ENCODE measurements at places on chromosomes 3 and 15. TPM values are rescaled to one million over a fixed set of nuclear protein-coding genes. Genes with fewer than 3 reads are reported as not detected.

The ANKRD63 gene
- not detected for total RNA-seq

The COPB2 gene
- total RNA-seq, result 109 TPM

The IL12A gene
- 0.98 TPM for total RNA-seq

The SH2D7 gene
- not detected for total RNA-seq

The ZNF639 gene
- total RNA-seq, result 44.9 TPM

DNA sequence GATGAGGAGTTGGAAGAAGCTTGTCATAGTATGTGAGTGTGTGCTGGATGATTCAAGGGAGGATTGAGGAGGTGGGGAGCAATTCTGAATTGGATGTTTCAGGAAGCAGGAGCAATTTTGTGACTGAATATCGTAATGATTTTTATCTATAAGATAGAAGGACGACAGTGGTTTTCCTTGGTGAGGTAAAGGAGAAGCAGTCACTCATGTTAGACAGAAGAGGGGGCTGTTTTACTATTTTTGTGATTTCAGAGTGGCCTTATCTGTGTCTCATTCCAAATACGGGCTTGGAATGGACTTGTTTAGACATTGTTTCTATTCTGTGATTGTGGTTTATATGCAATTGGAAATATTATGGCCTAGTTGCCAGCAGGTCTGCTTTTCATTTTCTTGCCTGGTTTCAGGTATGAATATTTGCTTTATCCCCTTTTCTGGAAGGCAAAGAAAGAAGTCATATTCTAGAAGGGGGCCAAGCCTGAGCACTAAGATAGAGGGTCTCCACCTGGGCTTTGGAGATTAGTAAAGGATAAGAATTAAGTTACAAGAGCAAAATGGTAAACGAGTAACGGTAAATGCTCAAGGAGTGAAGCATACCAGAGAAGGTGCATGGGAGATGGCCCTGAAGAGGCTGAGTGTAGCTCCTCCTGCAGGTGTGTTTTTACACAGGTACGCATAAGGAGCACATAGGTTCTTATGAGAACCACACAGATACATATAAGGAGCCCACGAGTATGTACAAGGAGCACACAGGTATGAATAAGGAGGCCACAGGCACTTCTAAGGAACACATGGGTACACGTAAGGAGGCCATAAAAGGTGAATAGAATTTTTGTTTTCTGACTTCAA lies 124.6 kb upstream of the KCNAB1 start:
- DNase-seq, result no peak
- H3K4me1 ChIP-seq, result no peaks in the 10 kb centered on the region
- no peaks in the 10 kb centered on the region for H3K36me3 ChIP-seq
- no peak overlapping the region for H3K4me3 ChIP-seq

GRCh38 chr3:94482686-94483085 lies 419.8 kb downstream of the NSUN3 start:
- no peaks in the 10 kb centered on the region for H3K36me3 ChIP-seq
- no peak overlapping the region for H3K27ac ChIP-seq
- H3K27me3 ChIP-seq, result no peaks in the 10 kb centered on the region
- no peaks in the 10 kb centered on the region for H3K4me1 ChIP-seq
- no peak overlapping the region for H3K4me3 ChIP-seq
- DNase-seq, result no peak

GRCh38 chr3:16978234-16978920 lies 93.6 kb downstream of the PLCL2 start:
- no peaks in the 10 kb centered on the region for H3K36me3 ChIP-seq
- H3K27me3 ChIP-seq, result no peaks in the 10 kb centered on the region
- H3K4me1 ChIP-seq, result no peaks in the 10 kb centered on the region

DNA sequence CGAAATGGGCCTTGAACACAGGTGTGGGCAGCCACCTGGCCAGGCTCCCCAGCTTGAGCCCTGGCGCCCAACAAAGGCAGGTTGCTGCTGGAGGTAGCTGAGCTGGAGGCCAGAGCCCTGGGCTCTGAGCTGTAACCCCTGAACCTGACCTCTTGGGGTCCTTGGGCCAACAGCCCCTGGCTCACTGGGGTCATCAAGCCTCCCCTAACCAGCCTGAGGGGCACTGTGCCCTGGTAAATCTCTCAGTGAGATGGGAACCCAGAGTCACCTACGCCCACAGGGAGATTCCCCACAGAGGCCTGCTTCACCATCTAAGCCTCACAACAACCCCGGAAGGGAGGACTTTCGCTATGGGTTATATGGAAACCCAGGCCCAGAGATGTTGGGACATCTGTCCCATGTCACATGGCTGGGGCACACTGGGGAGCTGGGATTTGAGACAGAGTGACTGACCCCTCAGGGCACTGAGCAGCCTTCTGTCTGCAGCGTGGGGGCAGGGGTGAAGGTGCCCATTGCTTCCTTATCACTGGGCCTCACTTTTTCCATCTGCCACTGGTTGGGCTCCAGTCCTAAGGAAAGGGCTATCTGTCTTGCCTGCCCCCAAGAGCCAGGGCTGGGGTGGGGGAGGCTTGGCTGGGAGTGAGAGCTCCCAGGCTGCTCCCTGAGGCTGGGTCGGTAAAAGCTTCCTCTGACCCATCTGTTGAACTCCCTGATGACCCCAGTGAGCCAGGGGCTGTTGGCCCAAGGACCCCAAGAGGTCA lies 59.1 kb downstream of the IQSEC1 start:
- no peak for DNase-seq
- no peak overlapping the region for H3K4me3 ChIP-seq
- H3K4me1 ChIP-seq, result peaks cover 10% of the 10 kb centered on the region
- no peaks in the 10 kb centered on the region for H3K36me3 ChIP-seq

GRCh38 chr3:14463330-14464140 lies 61.1 kb downstream of the SLC6A6 start:
- no peak overlapping the region for H3K27ac ChIP-seq
- H3K27me3 ChIP-seq, result no peaks in the 10 kb centered on the region
- peaks cover 8% of the 10 kb centered on the region for H3K4me1 ChIP-seq
- H3K4me3 ChIP-seq, result no peak overlapping the region
- no peaks in the 10 kb centered on the region for H3K36me3 ChIP-seq

- no peak for DNase-seq
- H3K27me3 ChIP-seq, result no peaks in the 10 kb centered on the region
- no peaks in the 10 kb centered on the region for H3K4me1 ChIP-seq
Observed at GRCh38 chr3:195240939-195241338, 30.0 kb downstream of the XXYLT1 start.

DNA sequence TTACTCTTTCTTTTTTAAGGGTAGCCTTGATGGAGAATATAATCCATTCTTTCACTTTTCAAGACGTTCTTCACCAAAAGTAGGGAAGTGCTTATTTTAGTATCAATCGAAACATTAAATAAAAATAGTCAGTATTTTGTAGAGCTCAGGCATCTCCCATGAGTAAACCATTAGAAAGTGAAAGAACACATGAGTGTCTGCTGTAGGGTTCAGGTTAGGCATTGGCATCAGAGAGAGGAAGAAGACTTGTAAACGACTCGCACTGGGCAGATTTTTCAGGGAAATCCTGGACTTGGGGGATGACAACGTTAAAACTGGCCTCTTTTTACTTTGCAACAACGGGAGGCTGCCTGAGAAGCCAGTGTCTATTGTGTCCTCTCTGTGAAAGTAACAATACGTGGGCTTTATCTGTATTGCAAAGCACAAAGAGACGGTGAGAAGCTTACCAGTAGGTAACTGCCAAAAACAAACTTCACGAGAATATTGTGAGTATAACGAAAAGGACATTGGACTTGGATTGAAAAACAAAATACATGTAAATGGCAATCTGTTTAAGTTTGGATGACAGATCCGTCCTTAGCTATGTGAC lies 451.7 kb downstream of the PYDC2 start:
- H3K27me3 ChIP-seq, result no peaks in the 10 kb centered on the region
- H3K27ac ChIP-seq, result no peak overlapping the region
- no peaks in the 10 kb centered on the region for H3K4me1 ChIP-seq
- no peaks in the 10 kb centered on the region for H3K36me3 ChIP-seq
- H3K4me3 ChIP-seq, result no peak overlapping the region

DNA sequence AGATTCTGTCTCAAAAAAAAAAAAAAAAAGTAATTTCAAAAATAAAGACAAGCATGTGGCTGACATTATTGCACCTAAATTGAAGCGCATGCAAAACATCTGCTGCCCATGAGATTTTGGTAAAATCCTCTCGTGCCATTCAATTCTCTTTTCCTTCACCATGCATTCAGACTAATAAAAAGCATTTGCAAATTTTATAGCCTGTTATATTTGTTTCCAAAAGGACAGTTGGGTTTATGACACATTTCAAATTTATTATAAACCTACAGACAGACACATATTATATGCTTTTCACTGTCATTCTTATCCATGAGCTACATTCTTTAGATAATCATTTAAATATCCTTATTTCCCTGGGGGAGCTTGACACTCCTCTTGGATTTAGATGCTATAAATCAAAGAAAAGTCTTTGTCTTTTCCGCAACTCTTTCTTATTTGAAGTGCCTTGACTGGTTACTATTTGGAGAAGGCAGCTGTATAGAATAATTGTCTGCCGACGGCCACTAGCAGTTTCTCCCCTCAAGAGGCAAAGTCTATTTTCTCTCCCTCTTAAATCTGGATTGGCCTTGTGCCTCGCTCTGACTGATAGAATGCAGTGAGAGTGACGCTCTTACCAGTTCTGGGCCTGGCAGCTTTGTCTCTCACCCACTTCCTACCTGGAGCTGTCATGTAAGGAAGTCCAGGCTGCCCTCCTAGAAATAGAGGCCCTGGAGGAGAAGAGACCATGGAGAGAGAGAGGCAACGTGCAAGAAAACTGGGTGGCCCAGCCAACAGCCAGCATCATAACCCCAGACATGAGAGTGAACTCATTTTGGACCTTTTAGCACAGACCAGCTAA lies 6.8 kb upstream of the LRIG1 start:
- no peaks in the 10 kb centered on the region for H3K4me1 ChIP-seq
- DNase-seq, result no peak
- H3K4me3 ChIP-seq, result no peak overlapping the region
- H3K27me3 ChIP-seq, result no peaks in the 10 kb centered on the region
- no peak overlapping the region for H3K27ac ChIP-seq

DNA sequence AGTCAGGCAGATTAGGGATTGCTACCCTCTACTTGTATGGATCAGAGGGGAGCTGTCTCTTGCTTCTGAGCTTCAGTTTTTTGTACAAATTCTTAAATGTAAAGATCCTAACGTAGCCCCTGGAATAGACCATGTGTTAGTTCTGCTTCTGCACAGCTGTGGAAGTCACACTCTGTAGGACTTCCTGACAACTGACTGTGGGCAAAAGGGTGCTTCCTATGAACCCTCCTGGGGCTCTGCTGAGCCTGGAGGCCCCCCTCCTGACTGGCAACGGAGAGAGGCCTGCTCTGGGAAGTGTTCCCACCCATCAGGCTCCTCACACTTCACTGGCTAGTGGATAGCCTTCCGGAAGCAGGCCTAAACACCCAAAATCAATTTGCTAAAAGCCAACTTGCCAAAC lies 131.0 kb downstream of the RPLP1 start:
- H3K27ac ChIP-seq, result no peak overlapping the region
- H3K4me3 ChIP-seq, result no peak overlapping the region
- H3K36me3 ChIP-seq, result no peaks in the 10 kb centered on the region

GRCh38 chr3:194058189-194058571 lies 77.8 kb upstream of the HES1 start:
- DNase-seq, result peak; percentile 27
- H3K4me1 ChIP-seq, result no peaks in the 10 kb centered on the region
- H3K4me3 ChIP-seq, result peak overlapping the region; percentile 45
- no peaks in the 10 kb centered on the region for H3K36me3 ChIP-seq

DNA sequence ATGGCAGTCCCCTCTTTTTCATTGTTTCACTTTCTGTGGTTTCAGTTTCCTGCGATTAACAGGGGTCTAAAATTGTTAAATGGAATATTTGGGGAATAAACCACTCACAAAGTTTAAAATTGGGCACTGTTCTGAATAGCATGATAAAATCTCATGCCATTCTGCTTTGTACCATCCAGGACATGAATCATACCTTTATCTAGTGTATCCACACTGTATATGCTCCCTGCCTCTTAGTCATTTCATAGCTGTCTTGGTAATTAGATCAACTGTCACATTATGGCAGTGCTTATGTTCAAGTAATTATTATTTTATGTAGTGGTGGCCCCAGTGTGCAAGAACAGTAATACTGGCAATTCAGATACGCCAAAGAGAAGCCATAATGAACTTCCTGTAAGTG lies 734.5 kb downstream of the ZPLD1 start:
- DNase-seq, result no peak
- H3K36me3 ChIP-seq, result no peaks in the 10 kb centered on the region
- no peak overlapping the region for H3K27ac ChIP-seq
- no peak overlapping the region for H3K4me3 ChIP-seq

DNA sequence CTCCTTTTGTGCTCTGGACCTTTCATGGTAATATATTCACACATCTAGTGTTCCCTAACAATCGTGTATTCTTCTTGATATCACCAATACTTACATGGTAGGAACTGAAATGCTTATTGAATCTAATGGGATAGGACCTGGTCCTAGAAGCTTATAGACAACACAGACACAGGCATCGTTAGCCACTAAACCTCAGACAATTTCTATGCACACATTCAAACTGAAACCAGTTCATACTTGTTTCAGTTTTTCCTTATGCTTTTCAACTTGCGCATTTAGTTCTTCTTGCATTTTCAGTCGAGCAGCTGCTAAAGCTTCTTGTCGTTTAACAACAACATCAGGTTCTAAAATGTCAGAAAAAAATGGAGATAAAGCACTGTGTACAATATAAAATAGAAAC lies 2.3 kb downstream of the SELENOS start:
- H3K27ac ChIP-seq, result no peak overlapping the region
- H3K4me3 ChIP-seq, result no peak overlapping the region
- no peaks in the 10 kb centered on the region for H3K4me1 ChIP-seq
- H3K27me3 ChIP-seq, result no peaks in the 10 kb centered on the region

GRCh38 chr3:186235554-186235953 lies 126.5 kb downstream of the DGKG start:
- H3K36me3 ChIP-seq, result no peaks in the 10 kb centered on the region
- no peaks in the 10 kb centered on the region for H3K4me1 ChIP-seq
- no peak for DNase-seq
- H3K27me3 ChIP-seq, result no peaks in the 10 kb centered on the region

DNA sequence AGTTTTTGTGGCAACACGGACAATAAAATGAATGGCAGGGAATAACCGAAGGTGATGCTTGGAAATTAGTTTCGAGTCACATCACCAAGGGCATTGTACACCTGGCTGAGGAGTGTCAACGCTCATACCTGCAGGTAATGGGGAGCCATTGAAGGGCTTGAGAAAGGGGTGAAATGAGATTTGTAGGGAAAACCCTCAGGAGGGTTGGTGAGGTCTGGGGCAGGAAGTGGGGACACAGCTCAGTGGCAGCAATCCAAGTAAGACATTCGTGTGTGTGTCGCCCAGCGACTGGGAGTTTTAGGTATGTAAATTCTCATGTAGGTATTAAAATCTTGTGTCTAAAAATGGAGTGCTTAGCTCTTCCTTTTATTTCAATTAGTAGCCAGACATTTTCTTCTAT lies 14.3 kb downstream of the PARP14 start:
- H3K36me3 ChIP-seq, result peaks cover 5% of the 10 kb centered on the region
- no peak for DNase-seq
- no peak overlapping the region for H3K27ac ChIP-seq
- no peaks in the 10 kb centered on the region for H3K27me3 ChIP-seq
- no peak overlapping the region for H3K4me3 ChIP-seq

DNA sequence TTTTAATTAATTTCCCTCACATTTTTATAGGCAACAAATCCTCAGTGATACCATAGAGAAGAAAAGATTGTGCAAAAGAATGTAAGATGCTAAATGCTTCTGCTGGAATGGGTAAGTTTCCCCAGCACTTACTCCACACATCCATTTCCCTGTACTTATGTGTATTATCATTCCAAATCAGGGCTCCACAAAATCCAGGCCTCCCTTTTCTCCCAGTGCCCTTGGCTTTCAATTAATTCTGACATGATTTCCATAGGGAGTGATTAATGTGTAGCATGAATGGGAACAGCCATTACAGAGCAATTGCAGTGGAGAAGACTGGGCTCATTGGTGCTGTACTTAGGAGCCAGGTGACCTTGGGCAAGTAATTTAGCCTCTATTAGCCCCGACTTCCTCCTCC lies 41.3 kb upstream of the UBE2E1 start:
- H3K27me3 ChIP-seq, result no peaks in the 10 kb centered on the region
- no peaks in the 10 kb centered on the region for H3K4me1 ChIP-seq
- H3K36me3 ChIP-seq, result no peaks in the 10 kb centered on the region
- H3K4me3 ChIP-seq, result no peak overlapping the region
- H3K27ac ChIP-seq, result no peak overlapping the region
- no peak for DNase-seq
